Regular cardiac myocyte (primary cell): ENCODE measurements at places on chromosomes 6 and 20. TPM values are rescaled to one million over a fixed set of nuclear protein-coding genes. Genes with fewer than 3 reads are reported as not detected.

Gene SALL4
- under 0.01 and 0.28 TPM in 2 replicates for total RNA-seq

Gene PPP1R3G
- 1.7 and 8.7 TPM in 2 replicates for total RNA-seq

Gene PLG
- 0.28 TPM in 1 of 2 replicates, not detected in the other for total RNA-seq

Gene CYP21A2
- total RNA-seq = 0.19 TPM in 1 of 2 replicates, not detected in the other

Gene HSPA12B
- total RNA-seq = 0.28 TPM in 1 of 2 replicates, not detected in the other

Gene RTEL1
- total RNA-seq = 6.2 and 13.8 TPM in 2 replicates
